ENCODE measurements at places on chromosomes 11 and 22. TPM values are rescaled to one million over a fixed set of nuclear protein-coding genes. Genes with fewer than 3 reads are reported as not detected.

OR2D2 gene
- 0.14 TPM for total RNA-seq

- H3K27ac ChIP-seq = no peak overlapping the region
- no peaks in the 10 kb centered on the region for H3K27me3 ChIP-seq
- no peaks in the 10 kb centered on the region for H3K36me3 ChIP-seq
These were observed 23.0 kb downstream of the APLP2 start for GRCh38 chr11:130092661-130093060.

- no peaks in the 10 kb centered on the region for H3K27me3 ChIP-seq
- H3K27ac ChIP-seq = no peak overlapping the region
- H3K4me3 ChIP-seq = no peak overlapping the region
These were observed 15.1 kb downstream of the LTO1 start for GRCh38 chr11:69660001-69660500.

OR6A2 gene
- 0.05 TPM for total RNA-seq

Data from thymus (tissue), 14 donors.